ENCODE measurements at places on chromosomes 1 and 21. TPM values are rescaled to one million over a fixed set of nuclear protein-coding genes. Genes with fewer than 3 reads are reported as not detected.

GRCh38 chr1:145707183-145707867 is at the start of gene PDZK1:
PDZK1 (minus strand) TSS chr1:145707368; CDS start chr1:145688021, 19,347 bp downstream.
- no peak for DNase-seq

- no peak for DNase-seq
Measured at GRCh38 chr1:200410566-200410878, 686 bp upstream of the ZNF281 start.

- DNase-seq: no peak
Measured at GRCh38 chr1:245483247-245483646, 328.5 kb downstream of the KIF26B start.

GRCh38 chr1:92791487-92792066 is 6.7 kb upstream of the EVI5 start:
- no peak for DNase-seq

Gene OR2T2
- not detected for total RNA-seq

Gene IGSF9
- total RNA-seq: 5.3 TPM

All from frontal cortex (tissue), 4 donors.